ENCODE measurements at places on chromosomes 6 and 20. TPM values are rescaled to one million over a fixed set of nuclear protein-coding genes. Genes with fewer than 3 reads are reported as not detected.

DNA sequence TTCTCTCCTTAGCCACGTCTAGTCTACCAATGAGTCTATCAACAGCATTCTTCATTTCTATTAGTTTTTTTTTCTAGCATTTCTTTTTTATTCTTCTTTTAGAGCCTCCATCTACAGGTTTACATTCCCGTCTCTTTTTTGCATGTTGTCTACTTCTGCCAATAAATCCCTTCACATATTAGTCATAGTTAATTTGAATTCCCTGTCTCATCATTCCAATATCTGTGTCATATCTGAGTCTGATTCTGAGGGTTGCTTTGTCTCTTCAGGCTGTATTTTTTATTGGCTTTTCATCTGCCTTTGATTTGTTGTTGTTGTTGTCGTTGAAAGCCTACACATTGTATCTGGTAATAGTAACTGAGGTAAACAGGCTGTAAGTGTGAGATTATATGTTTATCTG lies 104.6 kb downstream of the HMGCLL1 start:
- no peak for DNase-seq

DNA sequence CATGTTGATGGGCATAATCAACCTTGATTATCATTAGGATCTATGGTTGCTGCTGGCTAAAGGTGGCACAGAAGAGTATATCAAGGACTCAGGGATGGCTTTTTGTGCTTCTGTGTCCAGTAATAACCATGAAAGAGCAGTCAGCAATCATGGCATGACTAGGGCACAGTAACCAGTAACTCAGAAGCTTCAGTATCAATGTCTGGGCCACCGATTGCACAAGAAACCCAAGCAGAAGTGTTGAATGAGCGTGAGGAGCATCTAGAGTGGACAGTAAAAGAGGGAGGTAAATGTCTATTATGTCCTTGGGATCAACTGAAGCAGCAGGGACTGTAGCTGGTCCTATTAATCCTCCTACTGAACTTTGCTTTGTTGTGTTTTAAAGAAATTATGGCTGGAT lies 81.5 kb upstream of the F13A1 start:
- no peak for DNase-seq

The MYLK4 gene
- 1.4 TPM for polyA plus RNA-seq

GRCh38 chr20:1526896-1527295 lies 30.6 kb downstream of the SIRPD start:
- no peak for DNase-seq

GRCh38 chr6:163731215-163732013 lies 316.9 kb downstream of the QKI start:
- DNase-seq = no peak

The C20orf141 gene
- polyA plus RNA-seq = not detected

The GRM1 gene
- 0.22 TPM for polyA plus RNA-seq

GRCh38 chr6:170089963-170090362 lies 200.9 kb downstream of the DLL1 start:
- no peak for DNase-seq

The TINAG gene
- polyA plus RNA-seq = 34.8 TPM

DNA sequence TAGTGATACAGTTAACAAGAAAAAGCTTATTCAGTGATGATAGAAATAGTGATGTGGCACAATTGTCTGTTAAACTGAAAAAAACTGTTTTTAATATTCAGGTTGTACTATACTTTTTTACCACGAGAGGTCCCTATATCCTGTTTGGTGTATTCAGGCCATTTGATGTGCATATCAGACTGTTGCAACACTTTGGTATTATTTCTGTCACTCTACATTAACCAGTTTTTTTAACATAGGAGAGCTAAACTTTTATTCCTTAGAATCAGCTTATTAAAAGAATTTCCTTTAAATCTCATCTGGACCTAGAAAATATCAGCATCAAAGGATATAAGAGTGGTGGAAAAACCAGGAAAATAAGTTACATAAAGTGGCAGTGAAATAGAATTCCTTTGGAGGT lies 36.8 kb downstream of the TSPYL4 start:
- DNase-seq = no peak

- no peak for DNase-seq
These were observed 164.8 kb downstream of the QKI start for GRCh38 chr6:163579111-163579879.

GRCh38 chr6:129852257-129852858 lies 8.8 kb downstream of the TMEM244 start:
- DNase-seq = no peak

The PTCRA gene
- 0.32 TPM for polyA plus RNA-seq

DNA sequence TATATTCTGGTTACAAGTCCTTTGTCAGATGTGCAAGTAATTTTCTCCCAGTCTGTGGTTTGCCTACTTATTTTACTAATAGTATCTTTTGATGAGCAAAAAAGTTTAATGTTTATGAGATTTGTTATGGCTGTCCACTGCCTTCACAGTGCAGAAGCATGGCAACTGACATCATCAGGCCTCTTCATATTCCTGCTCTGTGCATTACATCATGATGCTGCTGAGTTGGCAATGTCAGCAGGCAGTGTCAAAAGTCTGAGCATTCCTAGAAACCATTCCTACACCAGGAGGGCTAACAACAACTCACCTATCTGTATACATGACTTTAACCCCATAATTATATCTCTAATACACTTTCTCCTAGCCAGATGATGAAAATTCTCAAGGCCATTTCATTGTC lies 10.8 kb upstream of the OR2B2 start:
- no peak for DNase-seq

DNA sequence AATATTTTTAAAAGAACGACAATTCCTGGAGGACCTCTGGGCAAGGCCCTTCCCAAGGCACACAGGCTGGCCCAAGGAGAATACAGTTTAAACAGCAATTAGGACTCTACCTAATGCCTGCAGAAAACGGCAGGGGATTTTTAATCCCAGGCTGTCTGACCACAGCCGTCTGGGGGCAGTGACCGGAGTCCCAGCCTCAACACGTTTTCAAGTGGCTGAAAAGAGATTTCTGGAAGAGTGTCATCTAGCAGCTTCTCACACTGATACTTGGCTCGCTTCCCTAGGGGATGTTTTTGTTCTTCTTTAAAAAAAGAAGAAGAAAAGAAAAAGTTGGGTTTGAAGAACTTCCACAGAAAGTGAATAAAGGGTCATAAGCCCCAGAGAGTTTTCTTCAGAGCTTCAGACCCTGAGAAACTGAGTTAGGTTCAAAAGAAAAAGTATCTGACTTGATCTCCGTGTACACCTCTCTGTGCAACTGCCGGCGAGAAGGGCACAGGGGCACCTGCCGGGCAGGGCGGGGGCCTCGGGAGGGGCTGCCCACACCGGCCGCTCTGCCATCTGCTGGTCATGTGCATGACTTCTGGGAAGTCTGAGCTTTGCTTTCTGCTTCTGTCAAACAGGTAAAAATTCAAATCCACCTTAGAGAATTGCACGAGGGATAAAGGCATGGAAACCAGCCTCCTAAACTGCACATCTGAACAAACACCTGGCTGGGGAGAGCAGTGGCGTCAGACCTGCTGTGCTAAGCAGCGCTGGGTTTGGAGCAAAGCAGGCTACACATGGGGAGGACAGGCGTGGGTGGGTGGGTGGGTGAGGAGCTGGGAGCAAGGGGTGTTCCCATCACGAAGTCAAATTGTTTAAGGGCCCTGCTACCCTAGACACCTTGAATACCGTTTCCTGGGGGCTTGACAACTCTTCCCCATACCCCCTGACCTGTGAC lies 33.0 kb downstream of the RRBP1 start:
- no peak for DNase-seq

The IRF4 gene
- 0.19 TPM for polyA plus RNA-seq

- no peak for DNase-seq
These were observed 1.0 kb downstream of the CLIC5 start for GRCh38 chr6:46014511-46015118.

- DNase-seq = peak; percentile 92
These were observed at the start of gene PPT2 for GRCh38 chr6:32153564-32154513. PPT2 (plus strand) TSS chr6:32154141; CDS start chr6:32154595, 454 bp downstream.

GRCh38 chr6:158642097-158642601 lies 2.4 kb downstream of the DYNLT1 start:
- no peak for DNase-seq

DNA sequence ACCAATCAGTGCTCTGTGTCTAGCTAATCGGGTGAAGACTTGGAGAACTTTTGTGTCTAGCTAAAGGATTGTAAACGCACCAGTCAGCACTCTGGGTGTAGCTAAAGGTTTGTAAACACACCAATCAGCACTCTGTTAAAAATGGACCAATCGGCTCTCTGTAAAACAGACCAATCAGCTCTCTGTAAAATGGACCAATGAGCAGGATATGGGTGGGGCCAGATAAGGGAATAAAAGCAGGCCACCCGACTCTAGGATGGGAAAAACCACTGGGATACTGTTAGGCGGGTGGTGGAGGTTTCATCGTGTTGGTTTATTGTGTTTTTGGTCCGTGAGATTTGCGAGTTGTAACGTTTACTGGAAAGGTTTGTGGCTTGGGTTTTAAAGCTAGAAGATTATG lies 25.5 kb upstream of the GFOD1 start:
- no peak for DNase-seq

DNA sequence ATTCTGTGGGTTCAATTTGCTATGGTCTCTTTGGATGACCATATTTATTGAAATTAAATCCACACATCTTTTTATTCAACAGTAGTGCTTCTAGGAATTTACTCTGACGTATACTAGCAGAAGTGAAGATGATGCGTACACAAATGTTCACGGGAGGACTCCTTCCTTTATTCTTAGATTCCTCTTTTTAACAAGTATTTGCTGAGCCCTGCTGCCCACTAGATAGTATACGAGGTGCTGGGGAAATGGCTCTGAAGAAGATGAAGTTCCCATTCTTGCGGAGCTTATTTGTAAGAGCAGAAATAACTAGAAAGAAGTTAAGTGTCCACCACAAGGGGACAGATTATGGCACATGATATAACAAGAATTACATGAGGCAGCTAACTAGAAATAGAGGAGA lies 145.2 kb downstream of the DOK5 start:
- no peak for DNase-seq

The KIF25 gene
- 0.41 TPM for polyA plus RNA-seq

DNA sequence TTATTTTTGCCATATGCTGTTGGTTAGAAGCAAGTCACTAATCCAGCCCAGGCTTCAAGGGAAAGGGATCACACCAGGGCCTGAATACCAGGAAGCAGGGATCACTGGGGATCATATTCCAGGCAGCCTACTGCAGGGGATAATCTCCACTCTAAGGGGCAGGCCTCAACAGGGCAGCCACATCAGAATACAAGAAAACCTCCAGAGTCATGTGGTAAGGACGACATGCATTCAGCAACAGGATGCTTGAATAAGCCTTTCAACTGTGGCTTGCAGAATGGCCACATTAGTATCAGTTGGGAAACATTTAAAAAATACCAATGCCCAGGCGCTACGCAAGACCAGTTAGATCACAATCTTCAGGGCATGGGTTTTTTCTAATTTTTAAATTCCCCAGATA lies 109.1 kb downstream of the LY86 start:
- DNase-seq = no peak

DNA sequence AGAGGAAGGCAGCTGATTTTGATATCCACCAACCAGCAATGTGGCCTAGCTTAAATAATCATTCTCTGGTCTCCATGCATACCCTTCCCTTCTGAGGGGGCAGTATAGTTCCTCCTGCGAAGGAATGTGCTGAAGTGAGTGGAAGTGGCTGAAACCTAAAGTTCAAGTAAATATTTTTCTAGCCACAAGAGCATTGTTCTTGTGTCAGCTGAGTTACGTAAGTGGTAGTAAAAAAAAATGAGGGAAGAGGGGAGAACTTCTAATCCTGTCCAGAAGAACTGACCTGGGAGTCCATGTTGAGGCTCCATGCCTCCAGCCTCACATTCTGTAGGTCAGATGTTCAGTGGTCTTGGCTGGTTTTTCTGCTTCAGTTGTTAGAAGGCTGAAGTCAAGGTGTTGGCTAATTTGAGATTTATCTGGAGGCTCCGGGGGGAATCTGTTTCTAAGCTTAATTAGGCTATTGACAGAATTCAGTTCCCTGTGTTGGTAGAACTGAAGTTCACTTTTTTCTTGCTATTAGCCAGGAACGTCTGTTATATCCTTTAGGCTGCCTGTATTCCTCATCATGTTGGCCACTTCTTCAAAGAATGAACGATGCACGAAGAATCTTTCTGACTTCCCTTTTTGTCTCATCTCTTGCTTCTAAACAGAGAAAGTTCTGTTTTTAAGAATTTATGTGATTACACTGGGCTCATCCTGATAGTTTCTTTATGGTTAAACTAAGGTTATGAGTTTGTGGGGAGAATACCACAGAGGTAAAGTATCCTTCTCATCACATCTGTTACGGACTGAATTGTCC lies 207.1 kb upstream of the PRSS16 start:
- no peak for DNase-seq

The HDGFL1 gene
- polyA plus RNA-seq = not detected

The PACSIN1 gene
- polyA plus RNA-seq = 0.68 TPM

DNA sequence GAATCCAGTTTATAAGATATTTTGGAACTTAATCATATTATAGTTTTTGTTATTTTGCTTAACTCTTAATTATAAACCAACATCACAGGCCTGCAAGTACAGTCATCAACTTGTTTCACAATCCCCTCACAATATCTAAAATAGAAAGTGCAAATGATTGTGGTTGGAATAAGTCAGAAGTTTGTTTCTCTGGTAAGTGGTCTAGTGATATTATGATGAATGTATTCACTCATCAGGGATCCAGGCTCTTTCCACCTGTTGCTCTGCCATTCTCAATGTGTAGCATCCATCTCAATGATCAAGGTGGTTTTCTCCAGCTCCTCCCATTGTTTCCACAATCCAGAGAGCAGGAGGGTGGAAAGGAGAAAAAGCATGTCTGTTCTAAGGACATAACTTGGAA lies 54.2 kb downstream of the OPN5 start:
- no peak for DNase-seq

DNA sequence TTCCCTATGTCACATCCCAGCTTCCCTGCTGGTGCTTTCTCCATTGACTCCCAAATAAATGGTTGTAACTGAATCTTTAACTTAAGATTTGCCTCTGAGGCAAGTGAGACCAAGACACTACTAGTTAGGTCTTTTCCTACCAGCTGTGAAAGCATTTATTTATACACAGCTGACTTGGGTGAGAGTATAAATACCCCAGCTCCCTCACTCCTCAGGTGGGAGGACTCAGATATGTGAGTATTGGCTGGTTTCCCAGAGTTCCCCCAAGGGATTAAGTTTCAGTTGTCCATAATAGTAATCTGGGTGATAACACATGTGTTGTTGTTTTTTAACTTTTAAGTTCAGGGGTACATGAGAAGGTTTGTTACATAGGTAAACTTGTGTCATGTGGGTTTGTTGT lies 49.8 kb downstream of the CFAP61 start:
- DNase-seq = no peak

DNA sequence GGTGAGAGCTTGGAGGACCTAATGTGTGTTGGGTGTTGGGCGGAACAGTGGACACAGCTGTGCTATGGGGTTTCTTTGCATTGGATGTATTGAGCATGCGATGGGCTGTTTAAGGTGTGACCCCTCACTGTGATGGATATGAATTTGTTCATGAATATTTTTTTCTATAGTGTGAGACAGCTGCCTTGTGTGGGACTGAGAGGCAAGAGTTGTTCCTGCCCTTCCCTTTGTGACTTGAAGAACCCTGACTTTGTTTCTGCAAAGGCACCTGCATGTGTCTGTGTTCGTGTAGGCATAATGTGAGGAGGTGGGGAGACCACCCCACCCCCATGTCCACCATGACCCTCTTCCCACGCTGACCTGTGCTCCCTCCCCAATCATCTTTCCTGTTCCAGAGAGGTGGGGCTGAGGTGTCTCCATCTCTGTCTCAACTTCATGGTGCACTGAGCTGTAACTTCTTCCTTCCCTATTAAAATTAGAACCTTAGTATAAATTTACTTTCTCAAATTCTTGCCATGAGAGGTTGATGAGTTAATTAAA lies 3.0 kb downstream of the HLA-A start:
- no peak for DNase-seq
